ENCODE measurements at places on chromosomes 11 and 22.

GRCh38 chr11:17692931-17693330 lies 26.4 kb upstream of the MYOD1 start:
- no peak for DNase-seq

- DNase-seq: no peak
Measured at GRCh38 chr11:19972091-19972490, 188.2 kb downstream of the DBX1 start.

GRCh38 chr11:77109236-77110019 lies 6.8 kb downstream of the OMP start:
- DNase-seq: no peak

GRCh38 chr22:38078046-38078840 lies 5.7 kb downstream of the SLC16A8 start:
- DNase-seq: no peak

- peak; percentile 76 for DNase-seq
Measured at GRCh38 chr11:12223771-12224536, 113.6 kb downstream of the MICAL2 start.

GRCh38 chr11:77038825-77039326 lies 4.7 kb downstream of the B3GNT6 start:
- no peak for DNase-seq

DNA sequence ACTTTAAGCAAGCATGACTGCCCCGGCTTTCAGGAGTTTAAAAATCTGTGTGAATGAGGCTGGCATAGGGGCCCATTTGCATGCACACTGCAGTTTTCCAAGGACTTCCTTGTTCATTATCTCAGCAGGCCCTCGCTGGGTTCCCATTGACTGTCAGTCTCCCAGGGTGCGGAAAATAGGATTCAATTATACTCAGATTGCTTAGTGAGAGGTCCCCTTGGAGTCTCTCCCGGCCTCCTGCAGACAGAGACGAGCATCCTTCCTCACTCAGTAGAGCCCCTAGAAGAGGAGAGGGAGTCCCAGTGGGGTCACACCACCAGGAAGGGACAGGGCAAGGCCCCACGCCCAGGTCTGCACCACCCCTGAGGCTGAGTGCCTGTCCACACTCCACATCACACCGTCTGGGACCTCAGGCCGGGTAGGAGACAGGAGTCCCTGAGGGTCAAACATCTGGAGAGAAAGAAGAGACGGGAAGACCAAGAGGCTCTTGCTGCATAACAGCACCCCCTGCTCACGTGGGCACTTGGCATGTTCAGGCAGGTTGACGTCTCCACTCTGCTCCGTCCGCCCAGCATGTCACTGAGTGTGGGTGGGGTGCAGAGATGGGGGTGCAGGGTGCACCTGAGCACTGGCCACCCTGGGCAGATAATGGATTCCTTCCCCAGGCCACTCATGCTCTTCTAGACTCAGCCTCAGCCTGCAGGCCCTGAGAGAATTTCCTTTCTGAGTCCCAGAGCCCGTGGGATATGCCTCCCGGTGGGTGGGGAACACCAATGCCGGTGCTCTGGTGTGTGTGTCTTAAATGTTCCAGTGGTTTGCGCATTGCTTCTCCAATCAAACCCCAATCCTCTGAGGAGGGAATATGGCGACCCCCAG lies 58.8 kb downstream of the MCM5 start:
- DNase-seq: peak; percentile 12

- peak; percentile 77 for DNase-seq
Measured at GRCh38 chr11:11608783-11609232, 13.0 kb downstream of the GALNT18 start.

GRCh38 chr22:36998620-36999351 lies 20.5 kb downstream of the TST start:
- no peak for DNase-seq

GRCh38 chr22:23591846-23592245 lies 11.8 kb upstream of the IGLL1 start:
- DNase-seq: no peak

DNA sequence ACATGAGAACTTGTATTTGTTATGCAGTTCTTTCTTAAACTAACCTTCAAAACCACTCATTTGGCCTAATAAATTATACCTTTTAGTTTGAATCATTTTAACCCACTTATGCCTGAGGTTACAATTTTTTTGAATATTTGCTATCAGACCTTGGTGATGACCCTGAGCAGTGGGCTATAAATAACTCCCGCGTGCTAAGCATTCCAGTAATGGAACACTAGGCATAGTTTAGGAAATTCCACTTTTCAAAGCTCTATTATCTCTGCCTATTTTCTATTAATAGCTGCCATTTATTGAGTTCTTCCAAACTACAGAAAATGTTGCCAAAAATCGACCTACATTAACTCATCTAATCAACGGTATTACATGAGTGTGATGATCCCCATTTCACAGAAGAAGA lies 993.4 kb upstream of the FAT3 start:
- peak; percentile 37 for DNase-seq

- DNase-seq: no peak
Measured at GRCh38 chr11:1868636-1869291, 15.9 kb downstream of the LSP1 start.

GRCh38 chr11:116540645-116541304 lies 232.0 kb downstream of the BUD13 start:
- DNase-seq: no peak

GRCh38 chr22:26692215-26692614 lies 34.8 kb downstream of the MIAT start:
- no peak for DNase-seq

GRCh38 chr11:117702946-117703598 lies 93.9 kb downstream of the DSCAML1 start:
- DNase-seq: no peak

GRCh38 chr11:134154441-134154840 lies 69.3 kb downstream of the NCAPD3 start:
- no peak for DNase-seq

DNA sequence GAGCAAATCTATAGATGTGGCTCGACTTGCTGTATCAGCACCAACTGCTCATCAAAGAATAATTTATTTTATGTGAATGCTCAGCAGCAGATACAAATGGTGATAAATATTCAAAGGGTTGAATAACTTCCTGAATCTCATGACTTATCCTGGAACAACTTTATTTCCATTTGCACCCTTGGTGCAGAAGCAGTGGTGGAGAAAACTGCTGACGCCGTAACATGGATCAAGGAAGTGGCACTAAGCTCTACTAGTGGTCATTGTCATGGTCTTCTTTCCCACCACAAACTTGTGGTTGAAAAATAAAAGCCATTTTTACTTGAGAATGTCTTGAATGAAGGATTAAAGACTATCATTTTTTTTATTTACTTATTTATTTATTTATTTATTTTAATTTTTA lies 14.6 kb downstream of the MARK2 start:
- no peak for DNase-seq

GRCh38 chr11:31262761-31263160 lies 106.8 kb downstream of the DCDC1 start:
- no peak for DNase-seq

GRCh38 chr11:73888244-73888643 lies 11.4 kb downstream of the PAAF1 start:
- no peak for DNase-seq

GRCh38 chr11:77312107-77312506 lies 10.6 kb upstream of the GDPD4 start:
- no peak for DNase-seq

DNA sequence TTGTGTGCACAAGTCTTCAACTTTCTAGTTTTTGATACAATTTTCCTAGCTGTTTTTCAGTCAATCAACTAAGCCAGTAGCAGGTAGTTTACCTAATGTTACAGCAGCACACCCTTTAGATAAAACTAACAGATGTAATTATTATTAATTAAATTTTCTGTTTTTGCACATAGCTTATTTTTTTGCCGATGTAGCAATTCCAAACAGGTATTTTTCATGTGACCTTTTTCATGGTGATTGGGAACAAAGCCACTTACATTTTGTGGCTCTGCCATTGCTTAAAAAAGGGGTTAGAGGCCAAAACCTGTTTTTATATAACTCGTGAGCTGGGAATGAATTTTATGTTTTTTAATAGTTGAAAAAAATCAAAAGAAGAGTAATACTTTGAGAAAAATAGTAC lies 724.5 kb downstream of the FAM181B start:
- DNase-seq: no peak

GRCh38 chr22:26690654-26691376 lies 33.4 kb downstream of the MIAT start:
- no peak for DNase-seq

DNA sequence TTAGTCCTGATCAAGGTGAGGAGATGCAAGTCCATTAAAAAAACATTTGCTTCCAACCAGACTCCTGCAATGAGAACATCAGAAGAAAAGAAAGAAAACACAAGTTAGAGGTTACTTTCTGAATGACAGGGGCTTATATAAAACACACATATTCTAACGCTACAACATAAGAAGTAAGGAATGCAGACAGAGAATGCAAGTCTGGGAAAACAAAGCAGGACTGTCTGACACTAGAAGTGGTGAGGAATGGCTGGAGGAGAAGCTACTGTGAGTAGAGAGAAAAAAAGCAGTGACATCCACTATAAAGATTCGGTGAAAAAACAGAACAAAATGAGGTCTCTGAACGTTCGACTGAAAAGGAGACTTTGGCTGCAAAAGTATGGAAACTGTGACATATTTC lies 12.3 kb downstream of the TMEM216 start:
- no peak for DNase-seq

DNA sequence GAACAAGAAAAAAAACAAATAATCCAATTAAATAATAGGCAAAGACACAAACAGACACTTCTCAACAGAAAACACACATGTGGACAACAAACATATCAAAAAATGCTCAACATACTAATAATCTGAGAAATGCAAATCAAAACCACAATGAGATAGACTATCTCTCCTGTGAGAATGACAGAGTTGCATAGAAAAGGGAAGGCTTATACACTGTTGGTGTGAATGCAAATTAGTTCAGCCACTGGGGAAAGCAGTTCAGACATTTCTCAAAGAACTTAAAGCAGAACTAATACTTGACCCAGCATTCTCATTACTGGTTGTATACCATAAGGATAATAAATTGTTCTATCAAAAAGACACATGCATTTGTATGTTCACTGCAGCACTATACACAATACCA lies 637.8 kb upstream of the LUZP2 start:
- no peak for DNase-seq

DNA sequence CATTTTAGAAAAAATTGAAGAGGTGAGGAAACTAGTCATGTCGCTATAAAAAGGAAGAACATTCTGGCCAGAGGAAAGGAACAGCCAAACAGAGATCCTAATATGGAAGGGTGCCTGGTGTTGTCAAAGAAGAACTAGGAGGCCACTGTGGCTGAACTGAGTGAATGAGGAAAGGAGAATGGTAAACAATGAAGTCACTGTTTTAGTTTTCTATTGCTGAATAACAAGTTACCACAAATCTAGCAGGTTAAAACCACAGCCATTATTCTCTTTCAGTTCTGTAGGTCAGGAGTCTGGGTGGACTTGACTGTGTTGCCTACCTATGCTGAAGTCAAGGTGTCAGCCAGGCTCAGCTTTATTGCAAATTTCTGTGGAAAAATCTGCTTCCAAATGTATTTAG lies 549.3 kb upstream of the CCDC90B start:
- no peak for DNase-seq

- no peak for DNase-seq
Measured at GRCh38 chr11:77079666-77080065, 12.9 kb downstream of the CAPN5 start.

- DNase-seq: peak; percentile 80
Measured at GRCh38 chr11:64571410-64572091, 19.5 kb upstream of the SLC22A12 start.

DNA sequence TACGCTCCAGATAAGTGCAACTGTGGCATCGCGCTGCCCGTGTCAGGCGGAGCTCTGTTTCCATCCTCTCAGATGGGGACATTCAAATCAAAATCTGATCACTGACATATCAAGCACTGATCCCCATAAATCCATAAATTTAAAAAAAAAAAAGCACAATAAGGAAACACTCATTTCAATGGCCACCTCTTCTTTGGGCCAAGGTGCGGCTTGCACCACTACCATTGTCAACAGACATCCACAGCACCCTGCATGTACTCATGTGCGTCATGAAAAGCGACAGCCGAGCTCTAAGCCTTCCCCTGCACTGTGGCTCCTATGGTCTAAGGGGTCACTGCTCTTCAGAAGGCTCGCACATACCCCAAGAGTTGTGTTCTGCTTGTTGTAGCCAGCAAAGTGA lies 26.7 kb upstream of the SERPIND1 start:
- no peak for DNase-seq

DNA sequence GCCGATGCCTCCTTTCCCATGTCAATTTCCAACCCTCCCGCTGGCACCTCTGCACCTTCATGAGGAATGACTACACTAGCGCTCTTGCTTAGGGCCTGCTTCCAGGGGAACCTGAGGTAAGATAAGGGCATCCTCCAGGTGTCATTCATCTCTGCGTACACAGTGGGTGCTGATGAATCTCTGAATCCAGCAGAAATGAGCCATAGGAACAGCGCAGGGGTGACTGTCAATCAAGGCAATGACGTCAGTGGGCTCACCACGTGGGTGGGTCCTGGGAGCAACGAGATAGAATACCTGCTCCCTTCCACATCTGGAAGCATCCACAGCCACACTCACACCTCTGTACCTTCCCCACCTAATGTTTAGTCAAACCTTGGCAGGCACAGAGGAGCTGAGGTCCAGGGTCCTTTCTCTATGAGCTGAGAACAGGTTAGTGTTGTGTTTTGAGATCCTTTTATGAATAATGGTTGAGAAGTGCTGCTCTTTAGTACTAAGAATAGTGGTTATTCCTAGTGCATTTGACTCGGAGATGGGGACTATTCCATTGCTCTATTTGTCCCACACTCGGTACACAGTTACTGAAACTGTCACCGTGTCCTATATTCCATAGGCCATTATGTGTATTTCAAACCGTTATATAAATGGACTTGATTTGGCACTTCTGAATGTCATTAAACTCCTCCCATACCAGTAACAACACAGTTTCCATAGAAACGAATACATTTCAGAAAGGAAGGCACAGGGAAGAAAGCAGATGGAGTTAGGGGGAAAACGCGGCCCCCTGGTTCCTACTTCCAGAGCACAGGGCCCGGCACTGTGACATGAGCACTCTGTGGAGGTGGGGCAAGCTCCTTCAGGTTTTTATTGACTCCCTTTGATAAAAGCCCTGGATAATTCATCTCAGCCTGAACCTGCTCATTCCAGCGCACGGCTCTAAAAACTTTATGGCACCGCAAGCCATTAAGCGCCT lies 193.4 kb downstream of the ST3GAL4 start:
- no peak for DNase-seq

DNA sequence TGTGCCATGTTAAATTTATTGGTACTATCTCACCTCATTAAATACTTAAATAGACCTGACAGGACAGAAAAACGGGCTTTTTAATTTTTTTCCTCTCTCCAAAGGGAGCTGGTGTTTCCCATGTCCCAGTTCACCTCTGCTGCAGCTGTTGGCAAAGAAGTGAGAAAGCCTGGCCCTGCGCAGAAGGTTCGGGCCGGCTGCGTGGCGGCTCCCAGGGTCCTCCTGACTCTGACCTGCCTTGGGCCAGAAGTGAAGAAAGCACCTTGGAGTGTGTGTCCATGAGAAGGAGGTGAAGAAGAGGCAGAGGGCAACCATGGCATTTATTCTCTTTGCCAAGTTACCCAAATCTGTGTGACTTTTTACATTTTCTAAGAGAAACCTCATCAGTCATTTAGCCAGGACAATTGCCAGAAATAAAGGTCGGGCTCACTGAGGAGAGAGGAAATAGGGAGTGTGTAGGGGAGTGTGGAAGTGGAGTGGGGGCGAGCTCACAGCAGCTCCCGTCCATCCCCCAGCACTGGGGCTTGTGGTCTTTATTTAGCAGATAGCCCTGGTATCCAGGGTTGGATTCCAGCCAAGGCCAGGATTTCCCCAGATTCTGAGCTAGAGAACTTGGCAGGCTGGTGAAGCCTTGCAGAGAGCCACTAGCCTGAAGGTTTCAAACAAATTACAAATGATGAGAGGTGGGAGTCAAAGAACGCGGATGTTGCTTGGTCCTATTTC lies 102.4 kb upstream of the CADM1 start:
- no peak for DNase-seq

Data from trophoblast cell (in vitro differentiated cells and primary cell).